ENCODE measurements at places on chromosomes 13 and 19. TPM values are rescaled to one million over a fixed set of nuclear protein-coding genes. Genes with fewer than 3 reads are reported as not detected.

Gene VSTM1
- total RNA-seq = not detected

Gene SLAIN1
- total RNA-seq = 7.6 TPM

Gene CASP14
- total RNA-seq = not detected

Gene GNA15
- total RNA-seq = 6.2 TPM

Gene CYP2A7
- not detected for total RNA-seq

Gene LIN7B
- 4.7 TPM for total RNA-seq

Gene ZNF256
- total RNA-seq = 12.0 TPM

Gene LINGO3
- total RNA-seq = not detected

Gene CEACAM5
- total RNA-seq = not detected

Gene CD70
- total RNA-seq = not detected

Gene ZNF536
- 34.4 TPM for total RNA-seq

Gene TTC9B
- total RNA-seq = 0.21 TPM

Gene OSCAR
- 0.21 TPM for total RNA-seq

Gene ANGPTL8
- not detected for total RNA-seq

Gene PTBP1
- total RNA-seq = 104 TPM

Gene ZNF442
- total RNA-seq = 13.4 TPM

Gene KLHL1
- total RNA-seq = 0.26 TPM

Gene PRODH2
- not detected for total RNA-seq

Gene LILRA1
- 0.26 TPM for total RNA-seq

Gene ZNF607
- 14.0 TPM for total RNA-seq

Gene EPSTI1
- total RNA-seq = 9.6 TPM

Gene PBX4
- 3.9 TPM for total RNA-seq

Gene NANOS3
- not detected for total RNA-seq

Gene NPHS1
- total RNA-seq = 0.05 TPM

Gene ZNF419
- total RNA-seq = 16.1 TPM

Gene RPL13A
- total RNA-seq = 2,198 TPM

Gene SIGLEC8
- total RNA-seq = 0.90 TPM

Gene CPB2
- not detected for total RNA-seq

Gene MEIOSIN
- total RNA-seq = not detected

Gene ANKLE1
- 0.26 TPM for total RNA-seq

Gene CALM3
- 121 TPM for total RNA-seq

Gene ZNF560
- total RNA-seq = 0.21 TPM

Gene CLDN10
- 0.69 TPM for total RNA-seq

Gene UBE2L5
- 0.21 TPM for total RNA-seq

Gene ELSPBP1
- not detected for total RNA-seq

Gene CYSLTR2
- 1.4 TPM for total RNA-seq

Gene CCDC70
- total RNA-seq = not detected

Gene PEAK3
- not detected for total RNA-seq

Gene ZNF98
- total RNA-seq = 2.7 TPM

Gene ZNF790
- total RNA-seq = 20.1 TPM

Gene ATP8B3
- 1.4 TPM for total RNA-seq

Gene KLK6
- total RNA-seq = not detected

Gene FCGBP
- 7.7 TPM for total RNA-seq

Gene CRB3
- total RNA-seq = 4.4 TPM

Gene HS6ST3
- total RNA-seq = 1.4 TPM

Gene LGI4
- 5.9 TPM for total RNA-seq

Gene DYRK1B
- total RNA-seq = 12.6 TPM

Gene KASH5
- total RNA-seq = not detected

Gene KLK2
- not detected for total RNA-seq

Measured in urinary bladder (tissue), 4 donors.